ENCODE measurements at places on chromosomes 16 and 17.

DNA sequence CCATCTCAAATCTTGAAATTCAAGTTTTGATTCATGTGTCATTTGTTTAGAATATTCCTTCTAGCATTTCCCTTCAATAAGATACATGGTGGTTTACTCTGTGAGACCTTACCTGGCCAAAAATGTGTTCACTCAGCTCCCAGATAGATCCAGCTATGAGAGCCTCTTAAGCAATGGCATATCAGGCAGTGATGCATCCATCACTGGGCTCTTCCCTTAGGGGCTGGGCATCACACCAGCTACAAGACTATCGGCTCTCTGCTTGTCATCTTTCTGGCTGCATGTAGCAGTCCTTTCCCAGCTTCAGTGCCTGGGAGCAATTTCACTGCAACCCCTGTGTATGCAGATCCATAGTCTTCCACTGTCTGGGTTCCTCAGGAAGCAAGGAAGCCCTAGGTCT is 40.6 kb downstream of the GOSR1 start:
- no peak for DNase-seq

- no peak for DNase-seq
Measured at GRCh38 chr17:19302791-19303331, 59.7 kb downstream of the B9D1 start.

DNA sequence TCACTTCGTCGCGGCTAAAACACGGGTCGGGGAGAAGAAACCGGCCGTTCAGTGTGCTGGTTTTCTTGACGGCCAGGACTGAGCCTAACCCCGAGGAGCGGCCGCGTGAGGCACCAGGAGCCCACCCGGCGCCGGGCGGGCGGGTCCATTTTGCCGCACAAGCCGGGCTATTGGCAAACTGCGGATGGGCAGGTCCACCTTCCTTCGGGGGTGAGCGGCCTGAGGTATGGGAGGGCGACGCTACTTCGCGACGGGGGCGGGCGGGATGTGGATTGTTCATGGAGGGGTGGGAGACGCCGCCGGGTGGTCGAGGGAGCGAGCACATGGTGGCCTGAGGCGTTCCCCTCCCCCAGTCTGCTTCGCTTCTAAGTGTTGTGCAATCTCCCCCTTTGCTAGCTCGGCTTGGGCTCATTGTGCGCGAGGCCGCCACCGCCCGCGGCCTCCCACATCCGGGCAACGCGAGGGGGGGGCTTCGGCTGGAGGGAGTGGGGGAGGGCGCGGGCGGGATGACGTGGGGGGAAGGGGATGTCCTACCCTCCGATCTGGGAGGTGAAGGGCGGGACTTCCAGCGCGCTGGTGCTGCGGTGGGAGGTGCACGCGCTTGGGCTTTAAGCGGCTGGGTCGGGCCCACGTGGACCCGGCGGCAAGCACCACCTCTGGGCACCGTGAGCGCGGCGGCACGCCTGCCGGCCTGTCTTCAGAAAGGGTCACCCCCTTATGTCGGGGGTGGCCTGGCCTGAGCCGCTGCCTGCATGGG is 5.9 kb upstream of the CD68 start:
- peak; percentile 53 for DNase-seq

GRCh38 chr17:38428112-38428642 is at the start of gene ARHGAP23:
Gene ARHGAP23 (plus strand): TSS chr17:38428464. CDS start chr17:38428486, 22 bp downstream.
- no peak for DNase-seq

- no peak for DNase-seq
Measured at GRCh38 chr16:84369938-84370627, 1.7 kb downstream of the ATP2C2 start.

GRCh38 chr16:77500934-77501664 is 66.3 kb upstream of the ADAMTS18 start:
- no peak for DNase-seq

DNA sequence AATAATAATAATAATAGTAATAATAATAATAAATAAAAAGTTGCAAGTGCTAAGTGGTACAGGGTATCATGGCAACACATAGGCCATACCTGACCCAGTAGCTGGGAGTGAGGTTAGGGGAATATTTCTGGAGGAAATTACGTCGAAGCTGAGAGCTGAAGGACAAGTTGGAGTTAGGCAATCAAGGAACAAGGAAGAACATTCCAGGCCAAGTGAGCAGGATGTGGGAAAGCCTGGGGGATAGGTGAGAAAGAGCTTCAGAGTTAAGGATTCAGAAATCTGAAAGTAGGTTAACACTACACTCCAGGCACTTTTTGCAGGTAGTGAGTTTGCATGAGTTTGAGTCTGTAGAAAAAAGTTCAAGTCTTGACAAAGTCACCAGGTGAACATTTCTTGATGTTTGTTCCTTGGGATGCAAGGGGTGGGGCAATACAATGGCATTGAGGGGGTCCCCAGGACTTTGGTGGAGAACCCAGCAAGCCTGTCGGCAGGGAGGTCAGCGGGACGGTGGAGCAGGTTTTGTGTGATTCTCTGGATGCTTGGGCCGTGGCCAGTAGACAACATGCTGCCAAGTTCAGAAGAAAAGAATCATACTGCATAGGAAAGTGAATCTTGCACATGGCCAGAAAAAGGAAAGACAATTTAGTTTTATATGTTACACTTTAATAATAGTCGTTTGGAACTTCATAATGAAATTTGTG is 27.7 kb upstream of the MPHOSPH6 start:
- no peak for DNase-seq

- peak; percentile 34 for DNase-seq
Measured at GRCh38 chr17:57567251-57567650, 177.8 kb downstream of the CCDC182 start.

- no peak for DNase-seq
Measured at GRCh38 chr16:4321286-4322120, 5.6 kb downstream of the GLIS2 start.

- DNase-seq, result no peak
Measured at GRCh38 chr16:84228256-84228838, 11.5 kb downstream of the KCNG4 start.

Data from NCI-H446 treated with DMSO at 0.1 percent for 48 hours (cell line).